ENCODE measurements at places on chromosomes 13 and 19. TPM values are rescaled to one million over a fixed set of nuclear protein-coding genes. Genes with fewer than 3 reads are reported as not detected.

MAP4K1 gene
- 1.4 TPM for total RNA-seq

SLC44A2 gene
- total RNA-seq, result 104 TPM

- H3K27me3 ChIP-seq, result no peaks in the 10 kb centered on the region
- H3K27ac ChIP-seq, result no peak overlapping the region
- H3K36me3 ChIP-seq, result no peaks in the 10 kb centered on the region
Observed at GRCh38 chr13:52356327-52356726, 49.6 kb downstream of the THSD1 start.

DNA sequence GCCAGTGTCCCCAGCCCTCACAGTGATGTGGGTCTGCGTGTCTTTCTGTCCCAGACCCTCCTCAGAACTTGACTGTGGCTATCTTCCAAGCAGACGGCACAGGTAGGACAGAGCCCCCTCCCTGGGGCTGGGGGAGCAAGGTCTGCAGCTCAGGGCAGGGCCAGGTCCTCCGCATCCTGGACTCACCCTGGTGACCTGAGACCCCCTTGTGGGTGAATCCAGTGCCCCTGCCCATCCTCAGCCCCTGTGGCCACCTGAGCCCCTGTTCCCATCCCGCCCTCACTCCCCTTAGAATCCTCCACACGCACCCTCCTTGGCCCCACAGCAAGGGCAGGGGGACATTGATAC lies 39.0 kb upstream of the CD33 start:
- DNase-seq, result no peak
- no peaks in the 10 kb centered on the region for H3K4me1 ChIP-seq
- no peaks in the 10 kb centered on the region for H3K36me3 ChIP-seq

ZNF506 gene
- total RNA-seq, result 12.5 TPM

NUDT19 gene
- total RNA-seq, result 18.3 TPM

RNF113B gene
- total RNA-seq, result not detected

DNA sequence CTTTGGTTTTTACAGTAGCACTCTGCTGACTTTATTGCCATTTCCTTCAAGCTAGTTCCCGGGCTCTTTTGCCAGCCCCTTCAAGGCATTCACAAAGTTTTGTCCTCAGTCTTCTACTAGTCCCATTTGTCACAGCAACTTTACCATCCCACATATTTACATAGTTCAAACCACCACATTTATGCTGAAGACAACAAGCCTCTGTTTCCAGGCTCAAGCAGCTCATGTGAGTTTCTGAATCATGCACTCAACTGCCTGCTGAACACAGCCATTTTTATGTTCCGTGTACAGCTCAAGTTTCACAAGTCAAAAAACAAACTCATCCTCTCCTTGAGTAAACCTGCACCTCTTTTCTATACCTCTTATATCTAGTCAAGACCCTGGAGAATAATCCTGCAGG lies 977.0 kb upstream of the SLC10A2 start:
- H3K27ac ChIP-seq, result no peak overlapping the region
- no peaks in the 10 kb centered on the region for H3K4me1 ChIP-seq
- no peak overlapping the region for H3K4me3 ChIP-seq
- no peak for DNase-seq
- H3K36me3 ChIP-seq, result no peaks in the 10 kb centered on the region

LRRC4B gene
- total RNA-seq, result 0.27 TPM

GRCh38 chr13:28503182-28503967 lies 8.4 kb upstream of the FLT1 start:
- no peaks in the 10 kb centered on the region for H3K36me3 ChIP-seq
- H3K4me1 ChIP-seq, result no peaks in the 10 kb centered on the region
- no peak overlapping the region for H3K4me3 ChIP-seq
- no peak overlapping the region for H3K27ac ChIP-seq
- no peaks in the 10 kb centered on the region for H3K27me3 ChIP-seq

ACP7 gene
- total RNA-seq, result not detected

DNA sequence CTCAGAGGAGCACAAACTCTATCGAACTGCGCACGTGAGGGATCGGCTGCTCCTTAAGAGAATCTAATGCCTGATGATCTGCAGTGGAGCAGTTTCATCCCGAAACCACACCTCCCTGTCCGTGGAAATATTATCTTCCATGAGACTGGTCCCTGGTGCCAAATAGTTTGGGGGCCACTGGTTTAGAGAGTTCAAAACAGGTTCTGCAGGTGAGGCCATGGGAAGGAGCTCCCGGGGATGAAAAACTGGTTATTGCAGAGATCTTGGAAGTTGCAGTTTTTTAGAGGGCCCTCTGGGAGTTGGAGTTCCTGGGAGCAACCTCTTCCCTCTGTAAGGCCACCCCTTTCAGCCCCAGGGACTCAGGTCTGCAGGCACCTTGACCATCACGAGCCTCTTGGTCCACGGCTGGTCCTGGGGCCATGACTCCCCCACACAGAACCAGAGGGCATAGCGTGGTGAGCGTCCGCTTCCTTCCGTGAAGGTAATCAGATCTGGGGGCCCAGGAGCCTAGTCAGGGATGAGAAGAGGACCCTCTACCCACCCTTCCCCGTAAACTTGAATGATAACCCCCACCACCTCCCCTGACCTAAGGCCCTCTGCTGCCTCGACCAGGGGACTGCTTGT lies 5.2 kb downstream of the IRF3 start:
- H3K4me1 ChIP-seq, result peaks cover 3% of the 10 kb centered on the region
- no peak for DNase-seq
- H3K36me3 ChIP-seq, result peaks cover 5% of the 10 kb centered on the region
- no peaks in the 10 kb centered on the region for H3K27me3 ChIP-seq

DNA sequence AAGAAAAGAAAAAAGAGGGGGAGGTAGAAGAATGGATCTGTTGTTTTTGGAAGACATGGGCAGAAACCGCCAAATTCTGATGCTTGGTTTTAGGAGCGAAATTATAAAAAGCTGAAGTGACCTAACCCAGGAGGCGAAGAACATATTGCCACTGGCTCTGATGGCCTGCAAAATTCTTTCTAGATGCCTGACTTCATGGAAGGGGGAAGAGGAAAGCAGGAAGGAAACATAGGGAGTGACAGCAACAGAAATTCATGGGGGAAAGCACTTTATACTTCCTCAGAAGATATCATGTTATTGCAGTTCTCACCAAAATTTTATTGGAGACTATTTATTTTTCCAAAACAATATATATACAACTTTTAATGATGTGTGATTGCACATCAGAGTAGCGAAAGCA lies 213.5 kb downstream of the DLEU7 start:
- DNase-seq, result no peak
- no peaks in the 10 kb centered on the region for H3K4me1 ChIP-seq
- H3K4me3 ChIP-seq, result no peak overlapping the region

CCDC169 gene
- 0.48 TPM for total RNA-seq

GRCh38 chr13:99356262-99357091 lies 49.3 kb upstream of the GPR183 start:
- peaks cover 79% of the 10 kb centered on the region for H3K36me3 ChIP-seq
- H3K4me3 ChIP-seq, result peak overlapping the region; percentile 27
- no peaks in the 10 kb centered on the region for H3K4me1 ChIP-seq
- H3K27ac ChIP-seq, result peak overlapping the region; percentile 42
- H3K27me3 ChIP-seq, result no peaks in the 10 kb centered on the region

DNA sequence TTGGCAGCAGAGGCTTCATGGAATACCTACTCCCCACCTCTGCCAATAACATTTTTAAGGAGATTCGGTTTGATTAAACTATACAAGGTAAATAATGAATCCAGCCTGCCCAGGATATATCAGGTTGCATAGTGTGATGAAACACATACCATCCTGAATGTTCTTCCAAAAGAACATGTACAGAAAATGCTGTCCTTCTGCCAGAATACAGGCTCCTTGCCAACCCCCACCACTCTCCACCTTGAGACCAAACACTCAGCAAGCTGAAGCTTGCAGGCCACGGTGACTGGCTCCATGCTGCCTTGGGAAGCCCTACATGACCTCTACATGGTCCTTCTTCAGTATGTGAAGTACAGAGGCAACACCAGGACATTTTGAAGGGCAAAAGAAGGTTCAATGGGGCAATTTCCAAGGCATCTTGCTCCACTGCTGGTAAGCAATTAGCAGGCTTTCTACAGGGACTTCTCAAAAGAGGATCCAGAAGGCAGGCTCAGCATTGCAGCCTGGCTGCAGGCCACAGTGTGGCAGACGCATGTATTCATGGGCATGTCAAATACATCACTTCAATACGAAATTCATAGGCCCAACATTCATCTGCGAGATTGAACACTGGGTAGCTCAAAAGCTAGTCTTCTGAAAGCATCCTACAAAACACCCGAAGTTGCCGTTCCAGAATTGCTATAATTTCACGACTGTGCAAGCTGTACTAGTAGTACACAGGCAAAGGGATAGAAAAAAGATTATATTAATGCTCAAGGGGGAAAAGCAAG lies 62.4 kb upstream of the SERP2 start:
- no peaks in the 10 kb centered on the region for H3K27me3 ChIP-seq
- H3K36me3 ChIP-seq, result no peaks in the 10 kb centered on the region
- H3K4me3 ChIP-seq, result no peak overlapping the region
- H3K4me1 ChIP-seq, result peaks cover 11% of the 10 kb centered on the region
- DNase-seq, result no peak

- DNase-seq, result no peak
- H3K36me3 ChIP-seq, result peaks cover 49% of the 10 kb centered on the region
- no peak overlapping the region for H3K4me3 ChIP-seq
- no peaks in the 10 kb centered on the region for H3K4me1 ChIP-seq
- H3K27ac ChIP-seq, result no peak overlapping the region
Observed at GRCh38 chr19:58261968-58262921, 16.5 kb upstream of the ZNF8 start.

ZNF723 gene
- not detected for total RNA-seq

SYCN gene
- not detected for total RNA-seq

ZNF575 gene
- total RNA-seq, result 1.0 TPM

IZUMO2 gene
- total RNA-seq, result not detected

TMEM255B gene
- total RNA-seq, result 2.0 TPM

DNA sequence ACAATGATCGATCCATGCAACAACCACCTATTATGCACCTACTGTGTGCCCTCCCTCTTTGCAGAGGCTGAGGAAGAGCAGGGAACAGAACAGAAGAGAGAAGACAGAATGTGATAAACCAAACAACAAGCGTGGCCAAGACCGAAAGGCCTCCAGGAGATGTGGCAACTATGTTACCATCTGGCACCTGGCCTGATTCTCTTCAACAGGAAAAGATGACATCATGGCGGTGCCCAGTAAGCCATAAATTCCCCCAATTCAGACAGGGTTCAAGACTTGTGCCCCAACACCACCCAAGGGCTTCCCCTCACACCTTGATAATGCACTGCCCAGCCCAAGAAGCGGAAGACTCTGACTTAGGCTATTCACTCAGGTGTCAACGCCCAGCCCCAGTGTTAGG lies 44.3 kb downstream of the SLC7A1 start:
- no peaks in the 10 kb centered on the region for H3K27me3 ChIP-seq
- no peaks in the 10 kb centered on the region for H3K36me3 ChIP-seq
- no peak overlapping the region for H3K27ac ChIP-seq
- no peaks in the 10 kb centered on the region for H3K4me1 ChIP-seq
- H3K4me3 ChIP-seq, result no peak overlapping the region

OVOL3 gene
- not detected for total RNA-seq

CDC37 gene
- total RNA-seq, result 182 TPM

- no peak overlapping the region for H3K4me3 ChIP-seq
- H3K27ac ChIP-seq, result no peak overlapping the region
- no peaks in the 10 kb centered on the region for H3K36me3 ChIP-seq
- H3K27me3 ChIP-seq, result no peaks in the 10 kb centered on the region
- peaks cover 15% of the 10 kb centered on the region for H3K4me1 ChIP-seq
Observed at GRCh38 chr19:48639483-48640375, 2.5 kb upstream of the DBP start.

DNA sequence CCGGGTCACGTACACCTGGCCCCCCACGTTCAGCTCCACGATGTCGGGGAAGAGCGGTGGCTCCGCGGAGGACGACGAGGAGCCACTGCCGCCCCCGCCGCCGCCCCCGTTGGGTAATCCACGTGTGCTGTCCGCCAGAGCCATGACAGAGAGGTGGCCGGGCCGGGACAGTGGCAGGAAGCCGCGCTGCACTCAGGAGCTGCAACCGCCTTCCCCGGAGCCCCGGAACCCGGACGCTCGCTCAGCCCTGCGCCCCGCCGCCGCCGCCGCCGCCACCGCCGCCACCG lies 257 bp downstream of the KCTD12 start:
- peaks cover 5% of the 10 kb centered on the region for H3K4me1 ChIP-seq
- peak overlapping the region; percentile 65 for H3K27ac ChIP-seq
- H3K4me3 ChIP-seq, result peak overlapping the region; percentile 79
- DNase-seq, result no peak
- H3K36me3 ChIP-seq, result no peaks in the 10 kb centered on the region
- H3K27me3 ChIP-seq, result peaks cover 35% of the 10 kb centered on the region

F2RL3 gene
- total RNA-seq, result 1.4 TPM

SWSAP1 gene
- total RNA-seq, result 1.4 TPM

DNA sequence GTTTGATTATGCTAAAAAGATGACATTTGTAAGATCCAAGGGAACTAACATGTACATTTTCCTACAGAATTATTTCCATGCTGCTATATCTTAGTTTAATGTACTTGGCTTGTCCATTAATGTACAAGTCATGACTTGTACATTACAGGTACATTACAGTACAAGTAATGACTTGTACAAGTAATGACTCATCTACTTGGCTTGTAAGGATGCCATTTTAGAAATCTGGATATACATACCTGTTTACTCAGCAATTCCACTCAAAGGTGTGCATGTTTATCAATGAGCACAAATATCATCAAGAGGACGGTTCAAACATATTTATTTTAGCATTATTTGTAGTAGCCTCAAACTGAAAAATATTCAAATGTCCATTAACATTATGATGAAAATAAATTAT lies 87.0 kb upstream of the TRPC4 start:
- no peak for DNase-seq
- H3K4me1 ChIP-seq, result no peaks in the 10 kb centered on the region
- H3K27me3 ChIP-seq, result no peaks in the 10 kb centered on the region
- no peak overlapping the region for H3K4me3 ChIP-seq
- H3K27ac ChIP-seq, result no peak overlapping the region

DIAPH3 gene
- not detected for total RNA-seq

DNA sequence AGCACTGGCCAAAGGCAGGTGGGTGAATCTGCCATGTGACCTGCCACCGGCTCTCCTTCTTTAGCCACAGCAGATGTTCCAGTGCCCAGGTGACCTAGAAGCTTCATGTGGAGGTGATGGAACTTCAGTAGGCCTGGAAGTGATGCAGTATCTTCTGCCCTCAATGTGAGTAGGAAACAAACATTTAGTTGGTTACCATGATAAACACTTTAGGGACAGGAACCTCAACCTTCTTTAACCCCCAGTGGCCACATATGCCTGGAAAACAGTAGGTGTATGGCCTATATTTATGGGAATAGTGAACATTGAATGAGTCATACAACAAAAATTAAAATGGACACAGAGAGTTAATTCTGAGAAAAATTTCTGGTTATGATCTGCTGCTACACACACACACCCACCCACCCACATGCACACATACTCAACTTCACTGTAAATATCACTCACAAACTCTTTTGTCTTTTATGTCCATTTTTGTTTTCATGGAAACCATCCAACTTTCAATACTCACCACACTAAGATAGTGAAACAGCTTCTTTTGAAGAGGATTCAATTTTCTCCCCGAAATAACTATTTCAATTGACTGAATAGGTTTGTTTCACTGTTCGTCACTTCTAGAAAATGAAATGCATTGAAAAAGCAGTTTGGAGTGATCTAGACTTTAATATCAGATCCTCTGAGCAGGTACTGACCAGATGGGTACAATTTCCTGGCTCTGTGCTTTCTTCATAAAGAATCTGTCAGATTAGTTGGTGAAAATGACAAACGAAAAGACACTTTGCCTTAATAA lies 97.3 kb downstream of the STARD13 start:
- no peaks in the 10 kb centered on the region for H3K27me3 ChIP-seq
- no peak overlapping the region for H3K27ac ChIP-seq

Data from psoas muscle (tissue), 8 donors.